Activated CD8-positive, alpha-beta memory T cell treated with anti-CD3 and anti-CD28 coated beads, Interleukin-2, amount 50 U/mL, for 4 hours (primary cell): ENCODE measurements at places on chromosomes 5 and 9.
A peak's percentile ranks its signal among the peaks of the same experiment; 100 is the strongest.

DNA sequence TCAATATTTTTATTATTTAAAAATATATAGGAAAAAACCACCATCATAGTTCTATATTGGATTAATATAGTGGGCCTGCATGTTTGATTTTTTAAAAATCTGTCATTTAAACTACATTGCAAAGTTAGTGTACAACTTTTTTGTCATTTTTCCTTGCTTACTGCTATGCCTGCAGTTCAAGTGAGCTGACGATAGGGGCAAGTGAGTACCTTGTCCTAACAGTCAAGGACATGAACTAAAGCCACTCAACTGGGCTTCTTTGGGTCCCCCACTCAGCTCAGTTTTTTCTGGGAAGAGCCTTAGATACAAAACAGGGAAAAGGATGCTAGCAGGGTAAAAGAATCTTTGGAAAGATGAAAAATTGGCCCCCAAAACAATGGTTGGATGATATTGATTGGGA, 269.9 kb downstream of the MAN2A1 start:
- DNase-seq, result no peak

GRCh38 chr9:89593727-89594427, 10.9 kb upstream of the GADD45G start:
- DNase-seq, result peak; percentile 64

GRCh38 chr9:32728181-32728580, 55.2 kb upstream of the TMEM215 start:
- no peak for DNase-seq

- DNase-seq, result no peak
These were observed at the start of gene ADAMTS19 for GRCh38 chr5:129459777-129460671. Gene ADAMTS19 (plus strand): TSS chr5:129460298. CDS start chr5:129460392, 94 bp downstream.

- DNase-seq, result no peak
These were observed 122.5 kb upstream of the TMEM161B start for GRCh38 chr5:88391116-88391515.

GRCh38 chr5:59716029-59716428, 177.5 kb downstream of the PDE4D start:
- DNase-seq, result no peak
